ENCODE measurements at places on chromosomes 3 and 15.

- DNase-seq: no peak
Observed at GRCh38 chr3:194312743-194313281, 38.3 kb downstream of the CPN2 start.

DNA sequence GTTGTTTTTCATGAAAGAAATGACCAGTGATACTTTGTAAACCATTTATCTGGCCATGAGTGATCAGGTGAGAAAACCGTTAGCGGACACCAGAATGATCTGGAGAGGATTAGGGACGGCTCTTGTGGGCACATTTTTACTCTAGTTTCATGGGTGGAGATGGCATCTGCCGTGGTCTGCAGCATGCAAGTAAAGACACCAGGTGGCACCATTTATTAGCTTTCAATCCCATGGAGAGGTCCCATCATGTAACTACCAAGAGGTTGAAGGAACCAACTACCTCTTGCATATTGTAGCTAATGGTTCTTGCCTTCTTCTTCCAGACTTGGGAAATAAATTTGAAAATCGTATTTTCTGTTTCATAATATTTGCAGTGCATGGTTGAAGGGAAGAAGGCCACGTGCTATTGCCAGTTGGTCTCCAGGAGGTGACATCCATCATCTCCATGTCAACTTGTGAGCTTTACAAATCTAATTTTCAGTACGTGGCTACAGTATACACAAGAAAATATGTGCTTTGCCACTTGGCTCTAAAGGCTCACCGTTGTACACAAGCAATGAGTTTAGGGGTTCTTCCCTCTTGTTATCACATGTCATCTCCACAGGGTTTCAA, 1.5 kb upstream of the MAPKBP1 start:
- peak; percentile 36 for DNase-seq

DNA sequence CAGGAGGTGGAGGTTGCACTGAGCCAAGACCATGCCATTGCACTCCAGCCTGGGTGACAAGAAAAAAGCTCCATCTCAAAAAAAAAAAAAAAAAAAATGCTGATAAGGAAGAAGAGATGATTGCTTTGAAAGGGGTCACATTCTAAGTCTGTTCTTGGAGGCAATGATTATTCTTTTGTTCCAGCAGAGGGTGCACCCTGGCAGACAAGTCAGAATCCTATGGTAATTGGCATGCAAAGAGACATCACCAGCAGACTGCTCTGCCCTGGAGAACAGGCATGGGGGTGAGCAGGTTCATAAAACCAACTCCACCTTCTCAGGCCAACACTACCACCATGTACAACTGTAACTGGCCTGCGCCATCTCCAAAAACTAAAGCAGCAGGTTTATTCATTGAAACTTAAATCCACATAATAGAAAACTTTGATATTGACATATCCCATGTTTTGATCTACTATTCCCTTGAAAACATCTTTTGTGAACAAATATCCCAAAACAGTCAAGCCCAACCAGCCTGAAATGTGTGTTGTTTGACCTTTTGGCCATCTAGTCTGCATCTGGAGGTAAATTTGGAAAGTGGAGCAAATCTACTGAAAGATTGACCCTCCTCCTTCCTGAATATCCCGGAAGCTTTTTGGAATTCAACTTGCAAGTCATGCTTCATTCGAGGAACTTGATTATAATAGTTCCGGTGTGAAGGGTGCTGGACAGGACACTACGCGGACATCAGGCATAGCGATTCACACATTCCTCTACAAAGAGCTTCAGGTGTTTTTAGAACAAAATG, 100.3 kb downstream of the MECOM start:
- no peak for DNase-seq

DNA sequence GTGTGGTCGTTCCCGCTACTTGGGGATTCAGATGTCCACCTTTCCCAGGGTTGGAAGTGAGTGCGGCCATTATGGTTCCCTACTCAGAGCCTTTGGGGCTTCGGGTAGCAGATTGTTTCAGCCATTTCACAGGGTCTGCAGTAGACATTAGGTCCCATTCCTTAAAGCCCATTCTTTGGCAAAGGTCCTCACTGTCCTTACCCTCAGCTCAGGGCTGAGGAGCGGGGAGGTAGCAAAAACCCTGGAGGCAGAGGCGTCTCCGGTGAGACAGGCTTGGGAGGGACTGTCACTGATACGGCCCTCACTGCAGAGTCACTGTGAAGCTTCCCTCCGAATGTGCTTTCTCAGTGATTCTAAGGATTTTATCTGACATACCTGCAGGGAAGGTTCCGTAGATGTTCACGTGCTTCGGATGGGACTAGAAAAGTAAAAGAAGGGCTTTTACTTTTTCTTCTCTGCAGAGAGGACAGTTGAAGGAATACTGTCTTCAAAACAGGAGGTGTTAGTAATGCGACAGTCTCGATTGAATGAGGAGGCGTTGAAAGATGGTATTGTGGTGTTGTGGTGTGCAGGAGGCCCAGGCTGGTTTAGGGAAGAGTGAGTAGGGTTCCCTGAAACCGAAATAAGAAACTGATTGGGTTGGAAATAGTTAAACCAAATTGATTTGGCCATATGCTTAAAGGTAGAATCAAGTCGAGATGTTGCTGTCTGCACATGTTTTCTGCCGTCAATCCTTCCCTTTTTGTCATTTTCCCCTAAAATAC, 630 bp downstream of the ATP6V1A start:
- peak; percentile 54 for DNase-seq

GRCh38 chr15:34679291-34679690, 75.5 kb downstream of the GJD2 start:
- no peak for DNase-seq

DNA sequence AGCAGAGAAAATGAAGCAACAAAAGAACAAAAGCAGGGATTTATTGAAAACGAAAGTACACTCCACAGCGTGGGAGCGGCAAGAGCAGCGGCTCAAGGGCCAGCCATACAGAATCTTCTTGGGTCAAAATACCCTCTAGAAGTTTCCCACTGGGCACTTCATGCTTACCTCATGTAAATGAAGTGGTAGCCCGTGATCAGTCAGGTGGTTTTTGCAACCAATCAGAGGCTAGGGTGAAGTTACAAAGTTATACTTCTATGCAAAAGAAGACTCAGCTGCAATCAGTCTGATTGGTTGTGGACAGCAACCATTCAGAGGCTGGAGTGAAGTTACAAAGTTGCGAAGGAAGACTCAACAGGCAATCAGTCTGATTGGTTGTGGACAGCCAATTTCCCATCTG, 37.8 kb upstream of the TRH start:
- peak; percentile 74 for DNase-seq

DNA sequence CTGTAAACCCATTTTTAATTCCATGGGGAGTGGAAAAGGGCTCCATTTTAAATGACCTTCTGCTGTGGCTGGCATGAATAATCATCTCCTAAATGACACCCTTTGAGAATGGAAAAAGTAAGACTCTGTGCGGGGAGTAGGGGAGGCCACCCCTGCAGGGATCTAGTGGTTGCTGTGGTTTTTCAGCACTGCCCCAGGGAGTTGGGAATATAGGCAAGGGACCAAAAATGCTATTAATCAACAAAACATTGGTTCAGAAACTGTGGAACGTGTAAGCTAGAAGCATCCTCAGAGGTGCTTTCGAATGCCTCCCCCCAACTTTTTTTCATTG, 30.1 kb upstream of the ADAMTS7 start:
- DNase-seq: no peak

- no peak for DNase-seq
Observed at GRCh38 chr15:68638953-68639515, 60.2 kb downstream of the CORO2B start.

DNA sequence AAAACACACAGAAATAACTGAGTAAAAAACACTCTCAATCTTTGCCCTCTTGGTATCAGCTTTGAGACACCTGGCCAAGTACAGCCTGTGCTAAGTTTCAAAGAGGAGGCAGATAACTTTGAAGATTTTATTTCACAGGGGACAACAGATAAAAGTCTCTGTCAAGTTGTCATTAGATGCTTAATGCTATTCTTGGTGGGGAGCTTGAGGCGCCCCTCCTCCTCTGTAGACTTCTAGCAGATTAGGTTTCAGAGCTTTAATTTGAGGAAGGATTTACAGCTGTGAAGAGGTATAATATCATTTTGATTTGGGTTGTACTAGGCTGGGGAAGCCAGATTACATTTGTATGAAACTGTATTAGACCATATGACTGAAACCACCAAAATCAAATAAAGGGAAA, 620.3 kb downstream of the FHIT start:
- no peak for DNase-seq

DNA sequence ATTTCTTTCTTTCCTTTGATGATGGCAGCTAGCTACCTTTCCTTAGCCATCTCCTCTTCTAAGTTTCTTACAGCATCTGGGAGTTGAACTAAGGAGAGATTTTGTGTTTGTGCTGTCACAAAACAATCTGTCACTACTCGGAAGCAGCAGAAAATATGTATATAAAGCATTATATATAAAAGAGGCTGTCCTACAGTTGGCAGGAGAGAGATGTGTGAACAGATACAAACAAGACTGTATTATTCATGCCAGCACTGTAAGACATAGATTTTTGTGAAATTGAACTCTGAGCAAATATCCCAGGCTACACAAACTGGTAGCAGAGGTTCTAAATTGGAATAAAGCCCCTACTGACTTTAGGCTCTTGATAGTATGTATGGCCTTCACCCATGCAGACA, 577.5 kb upstream of the NECTIN3 start:
- DNase-seq: no peak

GRCh38 chr15:67927501-67928168, 87.8 kb upstream of the RNU6-1 start:
- DNase-seq: no peak

GRCh38 chr3:9750556-9751411, 1.0 kb downstream of the OGG1 start:
- no peak for DNase-seq

DNA sequence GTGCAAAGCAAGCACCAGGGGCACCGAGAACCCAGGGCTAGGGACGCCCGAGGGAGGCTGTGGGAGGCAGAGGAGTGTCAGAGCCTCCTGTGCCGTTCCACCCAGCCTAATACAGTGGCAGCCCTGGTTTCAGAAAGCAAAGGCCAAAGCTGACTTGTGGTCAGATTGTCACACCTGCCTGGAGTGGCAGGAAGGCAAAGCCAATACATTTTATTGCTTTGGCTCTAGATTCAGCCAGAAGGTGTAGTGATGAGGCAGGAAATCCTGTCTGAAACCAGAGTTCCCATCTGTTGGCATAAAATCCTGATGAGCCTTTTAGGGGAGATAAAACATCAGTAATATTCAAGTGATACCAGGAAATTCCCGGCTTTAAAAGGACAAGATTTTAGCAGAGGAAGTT, 168.3 kb downstream of the SLCO3A1 start:
- DNase-seq: no peak

DNA sequence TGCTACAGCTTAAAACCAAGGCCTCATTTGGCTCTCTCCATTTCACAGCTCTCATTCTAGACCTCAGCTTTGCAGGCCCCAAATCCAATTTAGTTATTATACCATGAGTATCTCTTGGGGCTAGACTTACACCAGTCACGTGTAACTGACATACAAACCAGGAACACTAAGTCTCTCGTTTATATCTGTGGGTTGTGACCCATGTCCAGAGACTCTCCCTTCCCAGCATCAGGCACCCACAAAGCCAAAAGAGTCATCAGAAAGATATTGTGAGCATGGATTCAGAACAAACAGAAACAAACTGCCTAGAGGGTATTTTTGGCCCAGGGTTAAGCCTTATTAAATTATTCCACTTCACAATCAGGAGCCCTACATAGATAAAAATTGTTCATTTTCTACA, 5.6 kb upstream of the CCDC13 start:
- DNase-seq: no peak

DNA sequence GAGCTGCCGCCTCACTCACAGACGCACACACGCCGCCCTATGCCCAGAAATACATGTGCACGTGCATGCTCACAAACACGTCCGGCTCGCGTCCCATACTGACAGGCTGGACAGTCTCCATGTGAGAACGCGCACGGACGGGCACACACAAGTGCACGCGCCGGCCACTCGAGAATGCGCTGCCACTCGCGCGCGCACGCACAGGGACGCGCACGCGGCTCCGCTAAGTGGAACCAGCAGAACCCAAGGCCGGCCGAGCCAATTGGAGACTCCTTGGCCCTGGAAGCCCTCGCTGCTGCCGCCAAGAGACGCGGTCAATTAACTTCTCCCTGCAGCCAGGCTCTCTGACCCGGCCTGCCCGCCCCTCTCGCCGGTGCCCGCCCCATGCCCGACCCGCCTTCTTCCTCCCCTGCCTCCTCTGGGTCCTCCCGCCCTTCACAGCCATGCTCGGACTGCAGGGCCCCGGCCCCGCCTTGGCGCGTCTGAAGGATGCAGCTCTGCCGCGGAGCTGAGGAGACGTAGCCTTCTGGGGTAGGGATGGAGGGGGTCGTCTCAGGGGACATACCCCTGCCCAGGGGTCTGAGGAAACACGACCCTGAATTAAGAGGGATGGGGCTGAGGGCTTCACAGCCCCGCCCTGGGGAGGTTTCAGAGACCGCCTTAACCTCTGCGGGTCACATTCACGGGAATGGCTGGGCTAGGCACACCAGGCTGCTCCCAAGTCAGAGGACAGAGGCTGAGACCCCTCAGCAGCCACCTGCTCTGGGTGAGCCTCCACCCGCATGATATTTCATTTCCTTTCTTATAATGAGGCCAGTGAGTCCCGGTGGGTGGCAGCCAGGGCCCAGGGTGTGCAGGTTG, 15.0 kb downstream of the PTH1R start:
- DNase-seq: peak; percentile 56

- DNase-seq: no peak
Observed at GRCh38 chr15:39473298-39473947, 107.5 kb upstream of the THBS1 start.

DNA sequence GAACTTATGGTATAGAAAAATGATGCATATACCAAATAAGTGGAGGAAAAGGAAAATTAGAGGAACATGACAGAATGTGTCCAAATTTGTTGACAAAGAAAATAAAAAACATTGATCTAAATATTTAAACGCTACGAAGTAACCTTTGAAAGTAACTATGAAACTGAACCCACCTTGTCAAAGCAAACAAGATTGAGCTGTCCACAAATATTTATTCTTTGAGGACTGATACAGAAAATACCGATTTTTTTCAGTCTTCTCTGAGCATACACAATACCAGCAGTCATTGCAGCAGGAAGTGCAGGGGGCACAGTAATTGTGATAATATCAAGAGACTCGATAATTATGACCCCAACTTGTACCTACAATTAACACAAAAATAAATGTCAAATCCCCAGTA, 40.0 kb downstream of the ATP13A3 start:
- DNase-seq: no peak

DNA sequence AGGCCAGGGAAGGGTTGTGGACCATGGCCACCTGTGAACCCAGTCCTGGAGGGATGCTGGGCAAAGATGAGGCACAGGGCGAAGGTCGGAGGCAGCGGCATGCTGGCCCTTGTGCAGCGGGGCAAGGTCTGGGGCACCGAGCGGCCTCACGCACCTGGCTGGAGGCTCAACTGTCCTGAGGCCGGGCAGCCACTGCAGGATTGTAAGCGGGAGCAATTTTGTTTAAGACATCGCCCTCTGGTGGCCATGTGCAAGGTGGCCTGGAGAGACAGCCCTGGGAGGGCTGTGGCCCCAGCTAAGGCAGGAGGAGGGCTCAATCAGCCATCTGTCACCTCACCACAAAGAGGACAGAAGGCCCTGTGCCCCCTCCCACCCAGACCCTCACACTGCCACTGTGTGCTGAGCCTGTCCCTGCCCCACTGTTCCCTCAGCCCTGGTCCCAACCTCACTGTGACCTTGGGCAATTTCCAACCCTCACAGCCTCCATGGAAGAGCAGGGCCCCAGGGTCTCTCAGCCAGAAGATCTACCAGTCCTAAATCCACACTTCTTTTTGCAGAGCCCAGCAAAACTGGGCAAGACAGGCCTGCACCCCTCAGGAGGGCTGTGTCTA, 46.2 kb downstream of the TPRA1 start:
- DNase-seq: peak; percentile 46
